ENCODE measurements at places on chromosomes 3 and 15.

DNA sequence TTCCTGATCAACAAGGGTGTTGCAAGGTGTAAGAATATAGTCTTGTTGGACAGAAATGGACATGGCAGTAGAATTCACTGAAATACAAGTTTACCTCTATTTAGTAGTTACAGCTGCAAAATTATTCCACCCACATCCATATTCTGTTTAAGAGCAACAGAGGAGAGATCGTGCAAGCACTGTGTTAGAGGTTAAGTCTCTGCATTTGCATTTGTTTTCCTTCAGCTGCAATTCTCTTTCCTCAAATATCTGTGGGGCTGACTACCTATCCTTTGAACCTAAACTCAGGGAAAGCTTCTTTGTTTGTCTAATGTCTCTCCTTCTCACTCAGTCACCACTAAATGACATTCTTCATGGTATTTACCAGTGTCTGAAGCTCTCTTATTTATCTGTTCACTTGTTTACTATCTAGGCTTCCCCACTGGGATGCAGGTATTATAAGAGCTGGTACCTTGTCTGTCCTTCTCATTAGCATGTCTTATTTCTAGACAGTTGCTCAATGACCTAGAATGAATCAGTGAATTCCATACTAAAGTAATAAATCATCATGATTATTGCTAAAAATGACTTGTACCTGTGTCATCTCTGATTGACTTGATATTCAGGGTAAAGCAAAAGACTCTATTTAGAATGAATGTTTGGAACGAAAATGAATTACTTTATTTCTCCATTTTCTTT lies 175.3 kb upstream of the FEZF2 start:
- DNase-seq: no peak

- DNase-seq: no peak
Observed at GRCh38 chr15:68298882-68299381, 21.4 kb downstream of the FEM1B start.

- DNase-seq: no peak
Observed at GRCh38 chr3:52446631-52447511, 2.0 kb upstream of the SEMA3G start.

GRCh38 chr15:39942753-39943150 lies 8.8 kb downstream of the EIF2AK4 start:
- DNase-seq: no peak

GRCh38 chr3:113277414-113277813 lies 66.1 kb downstream of the BOC start:
- no peak for DNase-seq

GRCh38 chr15:92365084-92365483 lies 28.6 kb upstream of the ST8SIA2 start:
- no peak for DNase-seq

- no peak for DNase-seq
Observed at GRCh38 chr3:119240101-119240590, 532 bp downstream of the B4GALT4 start.

GRCh38 chr3:8987645-8988383 lies 24.5 kb upstream of the RAD18 start:
- DNase-seq: no peak

- DNase-seq: no peak
Observed at GRCh38 chr3:38650248-38650951, 913 bp upstream of the SCN5A start.

DNA sequence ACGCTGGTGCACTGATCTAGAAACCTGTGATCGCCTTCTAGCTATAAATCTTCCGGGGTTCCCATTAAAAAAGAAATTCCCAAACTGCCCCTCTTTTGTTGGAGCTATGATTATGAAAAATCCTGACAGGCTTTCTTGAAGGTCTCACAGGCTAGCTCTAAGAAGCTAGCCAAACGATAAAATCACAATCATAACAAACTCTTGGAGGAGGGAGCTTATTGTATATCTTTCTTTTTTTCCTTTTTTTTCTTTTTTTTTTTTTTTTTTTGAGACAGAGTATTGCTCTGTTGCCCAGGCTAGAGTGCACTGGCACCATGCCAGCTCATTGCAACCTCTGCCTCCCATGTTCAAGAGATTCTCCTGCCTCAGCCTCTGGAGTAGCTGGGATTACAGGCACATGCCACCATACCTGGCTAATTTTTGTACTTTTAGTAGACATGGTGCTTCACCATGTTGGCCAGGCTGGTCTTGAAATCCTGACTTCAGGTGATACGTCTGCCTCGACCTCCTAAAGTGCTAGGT lies 72.0 kb downstream of the MYO1E start:
- DNase-seq: no peak

GRCh38 chr3:178086144-178086825 lies 450.0 kb upstream of the KCNMB2 start:
- no peak for DNase-seq

DNA sequence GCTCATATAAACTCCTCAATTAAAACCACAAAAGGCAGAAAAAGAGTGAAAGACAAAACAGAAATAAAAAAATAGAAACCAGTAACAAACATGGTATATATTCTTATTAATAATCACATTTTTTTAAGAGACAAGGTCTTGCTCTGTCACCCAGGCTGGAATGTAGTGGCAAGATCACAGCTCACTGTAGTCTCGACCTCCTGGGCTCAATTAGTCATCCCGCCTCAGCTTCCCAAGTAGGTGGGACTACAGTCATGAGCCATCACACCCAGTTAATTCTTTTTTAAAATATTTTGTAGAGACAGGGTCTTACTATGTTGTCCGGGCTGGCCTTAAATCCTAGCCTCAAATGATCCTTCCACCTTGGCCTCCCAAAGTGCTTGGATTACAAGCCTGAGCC lies 37.1 kb downstream of the FAM240A start:
- DNase-seq: no peak

GRCh38 chr3:43641306-43642114 lies 19.7 kb upstream of the ANO10 start:
- DNase-seq: no peak

DNA sequence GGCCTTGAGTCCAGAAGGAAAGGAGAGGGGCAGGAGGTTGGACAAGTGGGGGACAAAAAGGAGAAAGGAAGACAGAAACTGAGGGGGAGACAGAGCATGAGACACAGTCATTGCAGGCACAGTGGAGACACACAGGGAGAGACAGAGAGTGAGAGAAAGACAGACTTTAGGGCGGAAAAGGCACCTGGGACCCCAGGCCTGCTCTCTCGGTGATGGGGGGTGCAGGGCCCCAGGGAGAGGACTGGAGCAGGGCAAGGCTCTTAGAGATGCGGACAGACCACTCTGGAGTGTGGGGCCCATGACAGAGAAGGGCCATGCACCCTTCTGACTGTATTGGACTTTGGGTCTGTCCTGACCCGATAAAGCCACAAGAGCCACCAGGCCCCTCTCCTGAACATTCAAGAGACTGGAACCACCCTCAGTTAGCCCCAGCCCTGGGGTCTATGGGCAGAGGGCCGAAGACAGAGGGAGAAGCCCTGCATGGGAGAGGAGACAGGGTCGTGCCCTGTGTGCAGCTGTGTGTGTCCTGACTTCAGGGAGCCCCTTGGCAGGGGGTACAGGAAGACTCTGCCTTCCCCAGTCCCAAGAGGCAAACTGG lies 12.5 kb downstream of the PLCD1 start:
- no peak for DNase-seq

GRCh38 chr15:101342056-101342455 lies 47.0 kb upstream of the SNRPA1 start:
- DNase-seq: no peak

DNA sequence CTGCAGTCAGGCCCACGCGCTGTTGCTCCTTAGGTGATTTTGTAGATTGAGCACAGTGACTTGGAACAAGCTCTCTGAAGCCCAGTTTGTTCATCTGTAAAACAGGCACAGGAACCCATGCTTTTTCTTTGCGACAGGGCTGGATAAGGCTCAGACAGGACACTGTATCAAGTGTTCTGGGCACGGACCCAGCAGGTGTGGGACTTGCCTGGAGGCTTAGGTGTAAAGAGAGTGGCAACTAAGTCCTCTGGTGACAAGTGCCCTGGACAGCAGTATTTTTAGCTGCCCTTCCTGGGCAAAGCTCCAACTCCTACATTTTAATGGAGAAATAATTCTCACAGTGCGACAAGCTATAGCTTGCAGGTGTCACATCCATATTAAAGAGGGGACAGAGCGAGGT lies 32.2 kb downstream of the CD276 start:
- DNase-seq: no peak

DNA sequence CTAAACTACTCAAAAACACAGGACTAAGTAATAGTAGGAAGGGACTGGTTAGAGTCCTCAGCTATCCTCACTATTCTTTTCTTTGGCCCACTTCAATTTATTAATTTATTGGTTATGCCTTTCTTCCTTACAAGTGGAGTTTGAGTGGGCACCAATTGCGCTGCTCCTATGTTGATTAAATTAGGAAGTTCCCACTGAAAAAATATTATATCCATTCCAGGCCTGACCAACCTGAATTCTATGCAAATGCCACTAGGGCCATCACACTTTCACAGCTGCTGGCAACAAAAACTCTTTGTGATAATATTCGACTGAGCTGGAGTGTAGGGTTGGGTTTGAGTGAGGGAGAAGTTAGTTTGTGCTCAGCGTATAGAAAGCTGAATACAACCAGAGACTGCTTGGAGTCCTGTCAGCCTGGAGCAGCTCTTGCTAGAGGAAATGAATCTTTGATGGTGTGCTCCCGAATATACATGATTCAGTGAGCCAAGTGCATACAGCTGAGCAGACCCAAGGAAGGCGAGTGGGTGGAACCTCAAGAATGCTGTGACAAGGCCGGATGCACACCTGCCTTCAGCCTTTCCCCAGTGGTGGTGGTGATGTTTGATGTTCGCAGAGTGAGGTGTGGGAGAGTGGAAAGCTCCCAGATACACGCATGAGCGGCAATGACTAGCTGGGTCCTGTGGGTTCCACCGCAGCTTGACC lies 1.5 kb downstream of the ARHGEF3 start:
- no peak for DNase-seq

- no peak for DNase-seq
Observed at GRCh38 chr3:126548556-126549466, 9.9 kb downstream of the C3orf22 start.

DNA sequence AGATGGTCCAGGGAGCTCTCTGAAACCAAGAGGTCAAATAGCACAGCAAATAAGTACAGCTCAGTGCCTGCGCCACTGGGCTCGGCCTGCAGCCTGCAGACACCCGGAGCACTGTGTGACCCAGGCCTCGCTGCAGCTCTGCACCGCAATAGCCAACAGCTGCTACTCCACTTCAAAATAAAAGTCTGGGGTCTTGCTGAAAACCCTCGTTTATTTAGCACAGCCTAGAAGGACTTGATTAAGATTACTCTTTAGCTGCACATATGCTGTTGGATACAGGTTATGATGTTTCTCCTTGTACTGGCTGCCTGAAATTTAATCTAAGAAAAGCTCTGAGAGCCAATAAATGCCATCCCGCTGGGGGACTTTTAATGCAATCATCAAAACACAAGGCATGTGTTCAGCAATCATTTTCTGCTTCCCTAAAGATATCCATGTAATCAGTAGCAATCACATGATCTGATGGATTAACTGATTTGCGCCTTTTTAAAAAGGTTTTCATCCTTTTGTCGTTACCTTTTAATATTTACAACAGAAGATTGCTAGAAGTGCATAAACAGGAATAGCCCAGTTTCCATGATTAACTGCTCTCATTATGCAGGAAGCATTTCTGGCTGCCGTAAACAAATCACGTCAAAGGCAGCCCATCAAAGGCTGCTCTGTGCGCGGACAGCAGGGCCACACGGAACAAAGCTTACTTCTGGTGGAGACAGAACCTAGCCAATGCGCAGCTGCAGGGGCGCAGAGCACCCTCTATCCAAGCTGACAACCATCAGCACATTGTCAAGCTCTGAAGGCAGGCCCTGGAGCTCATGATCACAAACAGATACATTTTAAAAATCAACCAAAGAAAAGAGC lies 58.8 kb downstream of the CLASP2 start:
- no peak for DNase-seq

DNA sequence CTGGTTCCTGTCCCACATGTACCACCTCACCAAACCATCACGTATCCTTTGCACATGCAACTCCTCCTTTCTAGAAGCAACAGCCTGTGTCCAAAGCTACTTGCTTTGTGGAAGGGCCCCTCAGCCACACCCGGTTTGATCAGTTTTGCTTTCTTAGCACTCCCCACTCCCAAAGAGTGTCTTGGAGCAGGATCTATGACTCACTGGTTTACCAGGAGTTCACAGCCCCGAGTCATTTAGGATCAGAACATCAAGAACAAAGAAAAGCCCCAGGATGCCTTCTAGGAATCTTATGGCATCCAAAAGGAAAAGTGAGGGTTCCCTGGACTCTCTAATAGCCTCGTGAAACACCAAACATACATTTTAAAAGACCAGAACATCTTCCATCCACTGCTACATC lies 50.7 kb upstream of the IGF1R start:
- no peak for DNase-seq

DNA sequence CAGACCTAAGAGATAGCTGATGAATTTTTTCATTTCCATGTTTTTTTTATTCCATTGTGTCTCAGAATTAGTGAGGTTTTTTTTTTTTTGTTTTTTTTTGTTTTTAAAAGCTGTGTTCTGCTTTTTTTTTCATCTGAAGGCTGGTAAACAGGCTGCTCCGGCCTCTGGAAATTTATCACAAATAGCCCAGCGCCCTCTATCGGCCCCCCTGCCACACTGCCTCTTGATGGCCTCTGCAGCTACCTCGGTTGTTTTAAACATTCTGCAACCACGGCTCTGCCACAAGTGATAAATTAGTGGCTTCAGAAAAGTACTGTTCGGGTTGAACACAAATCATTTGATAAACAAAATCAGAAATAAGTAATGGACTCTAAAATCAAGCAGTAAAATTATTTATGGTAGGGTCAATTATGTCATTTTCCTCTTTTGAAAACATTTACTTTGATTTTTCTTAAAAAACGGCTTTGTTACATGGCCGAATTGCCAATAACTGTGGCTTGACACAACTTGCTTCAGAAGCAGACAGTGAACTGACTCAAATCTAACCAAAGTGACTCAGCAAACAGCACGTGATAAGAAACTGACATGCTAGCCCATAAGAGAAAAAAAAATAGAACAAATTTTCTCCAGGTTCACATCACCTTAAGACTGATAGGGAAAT lies 87.8 kb downstream of the RSL24D1 start:
- no peak for DNase-seq

- DNase-seq: no peak
Observed at GRCh38 chr3:195291121-195291520, 20.2 kb upstream of the XXYLT1 start.

DNA sequence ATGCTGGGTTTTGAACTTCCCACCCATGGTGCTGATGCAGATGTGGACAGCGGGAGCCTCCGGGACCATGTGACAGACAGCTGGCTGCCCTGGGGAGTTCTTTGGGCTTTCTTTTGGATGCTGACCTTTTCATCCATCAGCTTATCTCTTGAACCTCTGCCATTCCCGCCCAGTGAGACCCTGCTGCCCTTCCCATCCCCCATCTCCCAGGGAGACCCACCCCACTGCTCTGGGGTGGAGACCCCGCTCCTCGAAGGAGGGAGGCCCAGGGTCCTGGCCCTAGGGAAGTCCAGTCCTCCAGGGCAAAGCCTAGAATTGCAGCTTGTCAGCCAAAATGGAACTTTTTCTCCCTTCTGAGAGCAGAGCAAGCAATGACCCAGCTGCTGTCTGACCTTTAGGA lies 64.0 kb downstream of the ITGA11 start:
- no peak for DNase-seq
